Amygdala (tissue), 56 donors: ENCODE measurements at places on chromosomes 3 and 15.

DNA sequence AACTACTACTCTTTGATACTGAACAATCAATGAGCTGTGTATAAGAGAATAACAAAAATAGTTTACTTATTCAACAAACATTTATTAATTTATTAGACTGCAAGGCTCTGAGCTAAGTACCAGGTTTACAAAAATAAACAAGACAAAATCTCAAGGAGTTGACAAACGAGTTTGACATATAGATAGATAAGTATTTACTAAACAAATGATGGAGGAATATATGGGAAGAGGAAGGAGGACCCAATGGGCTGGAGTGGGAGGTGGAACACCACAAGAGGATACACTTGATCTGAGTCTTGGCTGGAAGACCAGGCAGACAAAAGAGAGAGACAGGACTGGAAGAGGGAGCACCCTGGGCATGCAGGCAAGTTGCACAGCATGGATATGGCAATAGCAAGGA lies 47.5 kb upstream of the FSIP1 start:
- no peak for DNase-seq

DNA sequence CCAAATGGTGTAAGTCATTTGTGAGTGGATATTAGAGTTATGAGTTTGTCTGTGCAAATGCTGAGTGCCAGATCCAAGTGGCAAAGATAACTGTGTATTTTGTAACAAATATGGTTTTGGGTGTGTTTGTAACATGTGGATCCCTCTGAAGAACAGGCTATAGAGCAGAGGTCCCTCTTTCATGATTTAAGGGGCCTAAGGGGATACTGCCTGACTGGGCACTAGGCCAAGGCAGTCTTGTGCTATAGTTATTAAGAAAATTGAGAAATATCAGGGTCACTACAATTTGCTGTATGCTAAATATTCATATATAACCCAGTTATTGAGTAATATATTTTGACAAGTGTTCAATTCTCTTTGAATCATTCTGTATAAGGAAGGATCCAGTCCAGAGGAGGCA lies 555.6 kb upstream of the RGMA start:
- no peak for DNase-seq

DNA sequence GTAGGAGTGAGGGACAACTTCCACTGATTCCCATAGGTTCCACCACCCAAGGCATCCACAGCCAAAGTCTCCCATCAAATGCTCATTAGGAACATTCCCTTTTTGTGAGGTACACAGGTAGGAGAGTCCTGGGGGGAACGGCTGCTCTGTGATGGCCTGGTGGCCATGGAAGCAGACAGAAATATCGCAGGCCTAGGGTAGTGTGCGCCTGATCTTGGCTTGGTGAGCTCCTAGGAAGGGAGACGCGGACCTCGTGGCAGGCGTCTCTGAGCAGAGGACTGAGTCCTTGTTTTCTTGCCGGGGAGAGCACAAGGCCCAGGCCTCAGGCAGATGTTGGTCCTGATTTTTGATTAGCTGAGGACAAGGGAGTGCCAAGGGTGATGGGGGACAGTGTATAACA lies 99.5 kb downstream of the SNRPN start:
- no peak for DNase-seq

DNA sequence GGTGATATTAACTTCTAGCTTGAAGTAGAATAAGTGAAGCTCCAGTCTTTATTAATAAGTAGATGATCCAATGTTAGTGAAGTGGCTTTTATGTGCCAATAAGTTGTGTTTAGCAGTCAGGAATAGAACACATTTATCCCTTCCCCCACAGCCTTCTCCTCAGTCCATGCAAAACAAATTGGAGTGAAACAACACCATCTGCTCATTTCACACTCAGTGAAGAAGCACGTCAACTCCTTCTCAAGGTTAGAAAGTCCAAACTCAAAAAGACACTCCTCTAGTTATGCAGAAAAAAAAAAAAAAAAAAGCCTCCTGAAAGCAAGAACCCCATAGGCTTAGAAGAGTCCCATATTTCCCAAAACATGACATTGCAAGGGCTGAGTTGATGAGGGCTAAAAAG lies 18.0 kb upstream of the NEO1 start:
- DNase-seq = no peak

DNA sequence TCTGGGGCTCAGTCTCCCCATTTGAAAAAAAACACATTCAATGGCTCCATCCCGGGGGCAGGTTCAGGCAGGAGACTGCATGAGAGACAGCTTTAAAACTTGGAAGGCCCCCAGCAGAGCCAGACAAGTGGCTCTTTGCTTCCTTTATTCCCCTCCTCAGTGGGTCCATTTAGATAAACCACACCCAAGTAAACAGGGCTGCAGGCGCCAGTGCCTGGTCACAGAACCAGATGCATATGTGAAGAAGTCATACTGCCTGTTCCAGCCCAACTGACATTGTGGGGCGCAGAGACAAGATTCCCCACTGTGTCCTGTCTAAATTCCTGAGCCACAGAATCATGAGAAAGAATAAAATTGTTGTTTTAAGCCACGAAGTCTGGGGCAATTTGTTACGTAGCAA lies 9.0 kb downstream of the FBN1 start:
- no peak for DNase-seq

DNA sequence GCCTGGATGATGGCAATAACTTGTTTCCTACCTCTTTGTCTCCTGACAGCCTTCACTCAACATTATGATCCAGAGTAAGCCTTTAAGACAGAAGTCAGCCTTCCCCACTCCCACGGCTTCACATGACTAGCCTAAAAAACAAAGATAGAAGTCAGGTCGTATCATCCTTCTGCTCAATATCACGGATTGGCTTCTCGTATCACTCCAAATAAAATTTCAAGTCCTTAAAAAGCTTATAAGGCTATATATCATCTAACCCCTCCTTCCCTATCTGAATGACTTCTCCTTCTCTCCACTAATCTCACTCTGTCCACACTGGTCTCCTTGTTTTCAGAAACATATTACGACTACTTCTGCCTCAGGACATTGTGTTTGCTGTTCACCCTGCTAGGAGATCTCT lies 47.7 kb upstream of the AP4E1 start:
- DNase-seq = no peak

DNA sequence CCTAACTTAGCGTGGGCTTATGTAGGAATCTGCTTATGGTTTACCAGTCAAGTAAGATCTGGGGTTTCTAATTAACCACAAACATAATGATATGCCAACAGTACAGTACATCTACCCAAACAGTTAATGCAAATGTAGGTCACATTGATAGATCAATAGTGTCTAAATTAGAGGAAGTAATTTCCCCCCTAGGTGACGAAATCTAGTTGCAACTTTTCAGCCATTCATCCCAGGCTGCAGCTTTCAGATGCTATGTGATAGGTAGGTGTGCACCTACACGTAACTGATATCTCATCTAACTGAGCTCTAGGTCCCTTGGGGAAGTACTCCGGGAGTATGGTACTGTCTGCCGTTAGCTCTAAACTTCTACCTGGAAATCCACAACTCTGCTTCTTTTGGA lies 57.2 kb downstream of the CRTC3 start:
- no peak for DNase-seq

DNA sequence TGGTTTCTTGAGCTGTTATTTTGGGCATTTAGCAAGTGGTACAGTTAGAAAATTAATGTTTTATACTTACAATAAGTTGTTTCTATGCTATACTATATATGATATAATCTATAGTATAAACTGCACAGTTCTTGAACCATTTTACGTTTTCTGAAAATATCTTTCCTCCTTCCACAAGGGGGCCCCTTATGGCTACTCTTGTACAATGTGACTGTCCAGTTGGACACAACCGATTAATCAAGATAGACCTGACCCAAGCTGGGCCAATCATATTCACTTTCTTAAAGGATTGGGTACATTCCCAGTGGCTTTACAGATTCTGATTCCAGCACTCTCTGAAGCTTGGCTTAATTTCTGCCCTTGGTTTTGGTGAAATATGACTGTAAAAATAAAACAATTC lies 953.4 kb downstream of the AGBL1 start:
- no peak for DNase-seq

- no peak for DNase-seq
Measured at GRCh38 chr3:4207672-4208071, 95.5 kb upstream of the SETMAR start.

DNA sequence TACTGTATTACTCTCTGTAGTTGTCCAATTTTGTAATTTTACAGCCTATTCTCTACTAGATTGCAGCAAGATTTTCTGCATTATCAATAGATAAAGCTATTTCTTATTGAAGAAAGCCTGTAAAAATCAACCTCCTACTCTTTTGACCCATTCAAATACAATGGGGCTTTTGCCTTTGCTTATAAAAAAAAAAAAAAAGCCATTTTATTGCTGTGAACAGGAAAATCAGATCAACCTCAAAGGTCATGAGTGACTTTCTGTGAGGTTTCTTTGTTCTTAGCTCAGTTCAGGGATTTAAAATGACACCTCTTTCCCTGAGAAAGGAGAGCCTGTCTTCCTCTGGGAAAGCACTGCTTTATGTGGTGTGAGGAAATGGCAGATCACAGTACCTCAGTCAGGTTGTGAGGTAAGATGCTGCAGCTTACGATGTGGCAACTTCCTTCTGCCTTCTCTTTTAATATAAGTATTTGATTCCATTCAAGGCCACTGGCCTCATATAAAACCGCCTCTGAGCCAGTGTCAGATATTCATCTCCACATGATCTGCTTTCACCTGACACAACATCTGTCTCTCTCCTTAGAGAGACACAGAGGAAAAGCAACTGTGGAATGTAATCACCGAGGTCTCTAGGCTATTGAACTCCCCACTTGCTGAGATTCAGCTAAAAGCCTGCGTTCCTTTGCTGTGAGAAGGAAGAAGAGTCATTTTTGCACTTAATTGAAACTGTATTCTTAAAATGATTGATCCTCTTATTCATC lies 161.5 kb upstream of the MB21D2 start:
- DNase-seq = no peak

DNA sequence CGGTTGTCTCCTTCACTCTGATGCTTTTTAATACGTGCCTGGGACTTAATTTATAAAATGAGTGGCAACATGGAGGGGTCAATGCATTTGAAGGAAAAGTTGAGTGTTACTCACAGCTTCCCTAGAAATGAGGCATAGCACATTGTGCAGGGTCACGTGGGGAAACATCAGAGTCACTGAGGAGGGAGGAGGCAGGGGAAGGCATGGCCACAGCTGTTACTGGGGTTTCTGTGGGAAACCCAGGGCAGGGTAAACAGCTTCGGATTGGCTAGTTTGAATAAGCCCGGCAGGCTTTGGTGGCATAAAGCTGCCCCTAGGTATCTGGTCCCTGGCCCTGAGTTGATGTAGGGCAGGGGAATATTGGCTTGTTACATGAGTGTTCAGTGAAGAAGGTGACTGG lies 98.9 kb upstream of the ST8SIA2 start:
- DNase-seq = no peak

DNA sequence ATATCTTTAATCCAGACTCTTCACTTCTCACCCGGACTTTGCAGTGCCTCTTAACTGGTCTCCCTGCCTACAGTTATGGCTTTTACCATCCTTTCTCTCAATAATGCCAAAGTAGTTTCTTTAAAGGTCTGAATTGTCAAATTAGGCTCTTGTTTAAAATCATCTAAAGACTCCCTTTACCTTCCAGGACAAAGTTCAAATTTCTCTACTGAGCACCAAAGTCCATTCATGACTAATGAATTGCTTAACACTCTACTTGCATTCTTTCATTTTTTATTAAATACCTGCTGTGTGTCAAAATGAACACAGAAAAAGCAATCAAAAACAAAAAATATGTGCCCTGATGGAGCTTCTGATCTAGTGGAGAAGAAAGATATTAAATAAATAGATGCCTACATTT lies 472.4 kb upstream of the UBE2E2 start:
- no peak for DNase-seq

DNA sequence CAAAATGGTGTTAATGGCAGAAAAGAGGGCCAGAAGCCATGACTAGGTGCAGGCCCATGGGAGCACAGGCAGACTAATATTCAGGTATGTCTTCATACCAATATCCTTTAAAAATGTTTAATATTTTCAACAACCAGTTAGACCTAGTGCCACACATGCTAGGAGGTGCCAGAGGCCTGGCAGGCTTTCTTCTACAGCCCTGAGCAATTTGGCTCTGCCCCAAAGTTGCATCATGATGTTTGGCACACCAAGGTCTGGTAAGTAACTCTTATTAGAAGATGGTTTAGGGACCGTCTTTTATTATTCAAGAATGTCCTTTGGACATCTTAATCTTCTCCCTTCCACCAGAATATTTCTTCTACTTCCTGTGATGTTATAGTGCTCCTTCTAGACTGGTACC lies 34.8 kb downstream of the MITF start:
- DNase-seq = no peak

DNA sequence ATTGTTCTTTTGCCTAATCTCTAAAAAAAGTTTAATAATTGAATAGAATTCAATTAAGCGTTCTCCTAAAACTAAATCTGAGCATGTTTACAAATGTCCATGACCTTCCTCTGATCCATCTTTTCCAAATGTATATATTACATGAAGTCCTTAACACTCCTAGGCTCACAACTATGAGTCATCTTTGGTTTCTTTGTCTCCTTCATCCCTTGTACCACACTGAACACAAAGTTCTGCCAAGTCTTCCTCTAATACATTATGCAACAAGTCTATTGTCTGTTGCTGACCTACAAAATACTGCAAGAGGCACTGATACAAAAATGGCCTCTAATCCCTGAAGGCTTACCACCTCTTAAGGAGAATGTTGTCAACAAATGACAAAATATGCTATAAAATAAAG lies 550.2 kb downstream of the PYDC2 start:
- no peak for DNase-seq

DNA sequence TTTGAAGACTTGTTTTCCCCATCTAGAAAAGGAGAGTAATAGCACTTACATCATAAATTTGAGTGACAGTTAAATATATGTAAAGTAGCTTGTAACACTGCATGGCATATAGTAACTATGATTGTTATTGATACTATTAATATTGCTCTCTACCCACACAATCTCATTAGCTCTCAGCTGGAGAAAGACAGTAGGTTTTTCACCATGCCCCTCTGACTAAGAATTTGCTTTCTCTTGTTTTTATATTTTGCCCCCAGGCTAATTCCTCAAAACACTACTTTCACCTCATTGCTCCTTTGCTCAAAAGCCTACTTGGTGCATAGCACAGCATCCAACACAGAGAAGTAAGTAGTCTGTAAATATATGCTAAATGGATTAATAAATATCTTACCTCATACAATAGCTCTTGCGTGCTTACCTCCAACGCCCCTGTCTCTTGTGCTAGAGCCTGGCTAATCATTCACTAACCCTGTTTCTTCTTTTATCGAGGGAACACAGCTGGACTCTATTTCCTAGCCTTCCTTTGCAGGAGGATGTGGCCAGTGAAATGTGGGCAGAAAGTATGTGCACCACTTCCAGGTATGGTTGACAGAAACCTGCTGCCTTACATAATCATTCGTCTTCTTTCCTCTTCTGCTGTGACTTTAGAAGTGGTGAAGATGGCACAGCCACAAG lies 190.0 kb downstream of the PLCH1 start:
- no peak for DNase-seq

GRCh38 chr15:62572797-62573196 lies 407.7 kb upstream of the C2CD4B start:
- DNase-seq = no peak

GRCh38 chr3:51358981-51359380 lies 26.1 kb upstream of the MANF start:
- no peak for DNase-seq
